ENCODE measurements at places on chromosomes 4 and X.

- no peak for DNase-seq
Observed at GRCh38 chr4:31089815-31090214, 369.6 kb downstream of the PCDH7 start.

DNA sequence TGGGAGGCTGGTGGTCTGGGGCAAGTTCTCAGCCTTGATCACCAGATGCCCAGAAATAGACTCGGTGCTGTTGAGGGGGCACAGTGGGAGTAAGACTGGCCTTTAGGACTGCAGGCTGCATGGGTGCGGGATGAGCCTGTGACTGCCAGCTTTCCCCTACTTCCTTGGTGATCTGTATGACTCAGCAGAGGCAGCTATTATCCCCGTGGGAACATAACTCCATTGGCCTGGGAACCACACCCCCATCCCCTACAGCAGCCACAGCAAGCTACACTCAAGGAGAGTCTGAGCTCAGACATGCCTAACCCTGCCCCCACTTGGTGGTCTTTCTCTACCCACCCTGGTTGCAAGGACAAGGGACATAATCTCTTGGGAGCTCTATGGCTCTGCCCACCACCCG lies 20.6 kb downstream of the CLIC2 start:
- DNase-seq: no peak

GRCh38 chr4:184713887-184714286 lies 20.0 kb downstream of the CENPU start:
- no peak for DNase-seq

GRCh38 chr4:166827629-166828028 lies 406.7 kb downstream of the SPOCK3 start:
- no peak for DNase-seq

DNA sequence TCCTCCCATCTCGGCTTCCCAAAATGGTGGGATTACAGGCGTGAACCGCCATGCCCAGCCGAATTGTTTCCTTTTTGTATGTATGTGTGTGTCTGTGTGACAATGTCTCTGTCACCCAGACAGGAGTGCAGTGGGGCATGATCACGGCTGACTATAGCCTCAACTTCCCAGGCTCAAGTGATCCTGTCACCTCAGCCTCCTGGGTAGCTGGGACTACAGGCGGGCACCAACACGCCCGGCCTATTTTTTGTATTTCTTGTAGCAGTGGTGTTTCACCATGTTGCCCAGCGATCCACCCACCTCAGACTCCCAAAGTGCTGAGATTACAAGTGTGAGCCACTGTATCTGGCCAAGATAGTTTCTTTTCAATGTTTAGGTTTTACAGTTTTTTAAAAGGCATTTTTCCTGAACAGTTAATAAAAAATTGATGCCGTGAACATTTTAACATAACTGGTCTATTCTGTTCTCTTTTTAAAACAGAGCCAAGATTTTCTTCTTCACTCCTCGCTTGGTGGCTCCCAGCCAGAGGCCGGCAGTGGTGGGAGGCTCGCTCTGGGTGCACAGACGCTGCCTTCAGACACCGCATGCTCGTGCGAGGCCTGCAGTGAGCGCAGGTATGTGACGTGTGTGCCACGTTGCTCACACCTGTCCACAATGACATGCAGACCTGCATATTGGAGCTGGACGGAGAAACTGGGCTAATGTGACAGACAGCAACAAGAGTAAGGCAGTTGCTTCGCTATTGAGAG lies 88.5 kb downstream of the FAM193A start:
- no peak for DNase-seq

- no peak for DNase-seq
Observed at GRCh38 chr4:106451091-106451490, 82.5 kb upstream of the GIMD1 start.

DNA sequence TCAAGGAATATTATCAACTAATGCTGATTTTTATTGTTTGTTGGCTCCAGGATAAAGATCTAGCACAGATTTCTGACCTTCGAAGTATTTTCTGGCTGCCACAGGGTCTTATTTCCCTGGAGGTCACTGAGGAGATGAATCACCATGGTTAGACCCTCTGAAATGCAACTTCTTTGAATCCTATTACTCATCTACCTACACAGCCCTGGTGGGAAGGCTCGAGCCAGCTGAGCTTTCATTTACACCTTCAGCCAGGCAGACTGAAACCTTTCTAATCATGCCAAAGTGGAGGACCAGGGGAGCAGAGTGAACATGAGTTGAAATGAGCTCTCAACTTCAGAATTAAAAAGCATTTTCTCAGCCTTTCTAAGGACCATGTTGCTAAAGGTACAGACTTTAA lies 130.5 kb downstream of the SMIM20 start:
- DNase-seq: no peak

- no peak for DNase-seq
Observed at GRCh38 chrX:72038868-72039267, 92.8 kb downstream of the RTL5 start.

- DNase-seq: no peak
Observed at GRCh38 chr4:73224886-73225285, 33.7 kb downstream of the ANKRD17 start.

Measured in T-helper 17 cell (primary cell).